ENCODE measurements at places on chromosomes 6 and 20. TPM values are rescaled to one million over a fixed set of nuclear protein-coding genes. Genes with fewer than 3 reads are reported as not detected.

GRCh38 chr6:155177363-155177961 lies 86.4 kb upstream of the CLDN20 start:
- DNase-seq = peak; percentile 78

DNA sequence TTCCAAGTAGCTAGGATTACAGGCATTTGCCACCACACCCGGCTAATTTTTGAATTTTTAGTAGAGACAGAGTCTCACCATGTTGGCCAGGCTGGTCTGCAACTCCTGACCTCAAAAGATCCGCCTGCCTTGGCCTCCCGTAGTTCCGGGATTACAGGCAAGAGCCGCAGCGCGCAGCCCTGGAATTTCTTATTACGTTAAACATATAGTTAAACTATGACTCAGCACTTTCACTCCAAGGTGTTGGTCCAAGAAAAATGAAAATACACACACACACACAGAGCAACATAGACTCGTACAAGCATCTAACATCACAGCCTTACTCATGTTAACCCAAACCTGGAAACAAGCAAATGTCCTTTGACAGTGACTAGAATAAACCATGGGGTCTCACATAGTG lies 663.9 kb downstream of the PRKN start:
- DNase-seq = no peak

DNA sequence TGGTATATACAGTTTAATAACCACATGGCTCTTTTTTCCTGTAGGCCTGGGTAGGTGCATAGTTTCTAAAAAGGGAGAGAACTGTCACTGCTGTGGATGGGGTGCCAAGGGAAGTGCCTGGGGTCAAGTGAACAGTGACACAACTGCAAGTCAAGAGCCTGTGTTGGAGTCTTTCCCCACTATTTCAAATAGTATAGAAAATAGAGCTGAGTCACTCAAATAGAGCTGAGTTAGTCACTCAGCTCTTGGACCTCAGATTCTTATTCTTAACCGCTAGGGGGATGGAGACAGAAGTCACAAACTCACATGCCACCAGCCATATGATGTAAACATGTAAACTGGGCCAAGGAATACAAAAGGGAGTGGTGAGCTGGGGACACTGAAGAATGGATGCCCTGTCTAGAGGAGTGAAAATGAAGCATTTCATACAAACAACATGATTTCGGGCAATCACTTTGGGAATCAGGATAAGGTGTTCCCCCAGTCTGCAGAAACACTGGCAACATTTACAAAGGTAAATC lies 2.1 kb downstream of the NQO2 start:
- DNase-seq = peak; percentile 54

DNA sequence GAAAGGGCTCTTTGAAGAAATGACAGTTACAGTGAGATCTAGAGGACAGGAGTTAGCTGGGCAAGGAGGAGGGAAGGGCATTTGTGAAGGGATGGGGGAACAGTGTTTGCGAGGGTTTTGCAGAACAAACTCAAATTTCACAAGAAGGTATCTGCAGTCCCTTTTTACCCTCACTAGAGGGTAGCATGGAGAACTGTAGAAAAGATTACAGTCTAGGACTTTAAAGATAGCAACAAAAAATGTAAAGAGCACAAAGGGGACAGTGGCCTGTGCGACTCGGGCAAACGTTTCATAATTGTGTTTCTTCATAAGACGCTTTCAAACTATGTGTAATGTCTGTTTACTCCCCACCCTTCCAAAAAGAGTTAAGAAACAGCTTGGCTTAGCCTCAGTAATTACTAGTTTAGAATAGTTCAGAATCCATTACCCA lies 21.2 kb upstream of the ASXL1 start:
- no peak for DNase-seq

- peak; percentile 81 for DNase-seq
Measured at GRCh38 chr6:90790058-90790457, 203.2 kb upstream of the MAP3K7 start.

DNA sequence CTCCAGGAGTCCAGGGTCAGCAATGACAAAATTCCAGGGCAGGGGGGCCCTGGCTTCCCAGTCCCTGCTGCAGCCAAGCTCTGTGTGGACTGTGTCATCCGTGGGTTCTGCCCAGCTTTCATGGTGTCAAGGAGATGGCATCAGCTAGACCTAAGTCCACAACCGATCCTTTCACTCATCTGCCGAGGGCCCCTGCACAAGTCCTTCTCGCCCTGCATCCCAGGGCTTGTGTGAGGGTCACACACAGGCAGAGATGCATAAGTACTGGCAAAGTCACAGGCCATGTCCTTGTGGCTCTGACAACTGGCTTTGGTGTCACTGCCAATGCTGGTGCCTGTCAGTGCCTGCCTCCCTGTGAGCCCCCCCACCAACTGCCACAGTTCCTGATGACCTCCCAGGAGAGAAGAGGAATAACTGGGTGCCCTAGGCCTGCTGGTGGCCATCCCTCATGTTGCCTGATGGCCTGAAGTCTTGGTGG lies 181.4 kb upstream of the CST7 start:
- DNase-seq = no peak

GRCh38 chr20:1225263-1225782 lies 521 bp upstream of the RAD21L1 start:
- DNase-seq = no peak

- no peak for DNase-seq
Measured at GRCh38 chr6:331622-332521, 39.6 kb downstream of the DUSP22 start.

GRCh38 chr6:113508249-113508648 lies 348.9 kb upstream of the MARCKS start:
- no peak for DNase-seq

- DNase-seq = no peak
Measured at GRCh38 chr6:126361832-126362440, 22.0 kb downstream of the CENPW start.

GRCh38 chr6:160202411-160202810 lies 56.2 kb downstream of the SLC22A2 start:
- DNase-seq = no peak

DNA sequence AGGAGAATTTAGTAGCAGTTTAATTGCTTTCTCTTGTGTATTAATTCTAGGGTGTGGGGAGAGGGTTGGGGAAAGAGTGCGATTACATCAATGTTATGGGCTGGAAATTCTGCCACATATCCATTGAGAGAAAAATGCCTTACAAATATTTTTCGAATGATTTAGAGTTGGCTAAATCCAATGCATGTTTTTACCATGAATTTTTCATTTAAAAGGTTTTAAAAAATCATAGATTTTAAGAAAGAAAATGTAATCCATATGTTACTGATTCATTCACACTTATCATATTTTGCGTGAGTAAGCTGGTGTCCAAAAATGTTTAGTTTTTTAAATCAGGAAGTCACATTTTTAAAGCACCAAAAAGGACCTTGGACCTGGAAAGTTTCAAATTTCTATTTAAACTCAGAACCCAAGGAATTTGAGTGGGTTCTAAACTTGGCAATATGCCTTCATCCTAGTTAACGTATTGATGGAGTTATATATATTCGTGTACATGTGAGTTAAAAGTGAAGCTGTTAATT lies 627.4 kb upstream of the CITED2 start:
- no peak for DNase-seq

DNA sequence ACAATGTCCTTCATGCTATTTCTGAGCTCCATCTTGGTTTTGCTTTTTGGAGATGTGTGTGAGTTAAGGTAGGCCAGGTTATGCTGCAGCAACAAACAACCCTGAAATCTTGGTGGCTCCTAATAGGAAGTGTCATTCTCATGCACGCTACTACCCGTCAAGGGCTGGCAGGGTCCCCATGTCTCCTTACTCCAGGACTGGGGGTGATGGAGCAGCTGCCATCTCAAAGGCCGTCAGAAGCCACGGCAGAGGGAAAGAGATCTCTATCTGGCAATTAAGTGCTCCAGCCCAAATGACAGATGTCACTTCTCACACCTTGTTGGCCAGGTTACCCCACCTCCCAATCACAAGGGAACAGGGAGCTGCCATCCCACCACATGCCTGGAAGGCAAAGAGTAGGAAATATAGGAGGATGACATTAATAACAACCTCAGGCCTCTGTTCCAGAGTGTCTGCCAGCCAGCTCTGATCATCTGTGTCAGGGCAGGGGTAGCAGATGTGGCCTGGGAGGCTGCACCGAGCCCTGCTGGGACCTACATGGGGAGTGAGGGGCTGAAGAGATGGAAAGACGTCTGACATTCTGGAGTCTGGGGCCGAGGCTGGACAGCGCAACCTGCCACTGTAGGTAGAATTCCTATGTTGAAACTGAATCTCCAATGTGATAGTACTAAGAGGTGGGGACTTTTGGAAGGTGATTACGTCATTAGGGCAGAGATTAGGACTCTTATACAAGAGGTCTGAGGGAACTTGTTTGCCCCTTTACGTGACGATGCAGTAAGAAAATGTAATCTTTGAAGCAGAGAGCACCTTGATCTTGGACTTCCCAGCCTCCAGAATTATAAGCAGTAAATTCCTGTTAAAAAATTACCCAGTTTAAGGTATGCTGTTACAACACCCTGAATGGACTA lies 4.8 kb upstream of the SDCBP2 start:
- DNase-seq = no peak

- no peak for DNase-seq
Measured at GRCh38 chr6:138999949-139000725, 12.1 kb upstream of the REPS1 start.

DNA sequence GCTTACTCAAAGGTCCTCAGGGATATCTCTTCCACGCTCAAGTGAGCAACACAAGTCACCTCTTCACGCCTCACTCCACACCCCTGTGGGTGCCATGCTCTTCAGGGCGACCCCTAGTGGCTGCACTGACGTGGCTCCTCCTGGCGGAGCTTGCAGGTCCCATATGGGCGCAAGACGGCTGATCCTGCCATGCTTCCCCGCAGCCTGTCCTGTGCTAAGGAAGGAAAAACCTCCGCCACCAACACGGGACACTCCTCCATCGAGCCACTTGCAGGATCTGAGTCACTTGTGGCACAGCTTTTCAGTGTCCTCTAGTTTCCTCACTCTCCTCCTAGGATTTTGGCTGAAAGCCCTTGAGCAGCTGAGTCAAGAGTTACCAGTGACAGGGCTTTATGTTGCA lies 90.7 kb downstream of the KHDC1L start:
- DNase-seq = no peak

DNA sequence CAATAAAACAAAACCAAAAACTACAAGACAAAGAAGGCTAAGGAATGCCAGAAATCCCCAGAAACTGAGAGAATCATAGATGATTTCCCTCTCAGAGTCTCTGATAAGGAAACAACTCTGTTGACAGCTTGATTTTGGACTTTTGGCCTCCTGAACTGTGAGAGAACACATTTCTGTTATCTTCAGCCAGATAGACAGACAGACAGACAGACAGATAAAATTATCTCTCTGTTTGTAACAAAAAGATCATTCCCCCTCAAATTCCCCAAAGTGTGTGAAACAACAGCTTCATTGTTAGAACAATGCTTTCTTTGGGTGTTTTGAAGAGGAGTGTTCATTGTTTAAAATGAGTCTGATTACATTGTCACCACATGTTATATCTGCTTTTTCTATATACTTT lies 148.2 kb downstream of the BCKDHB start:
- no peak for DNase-seq

GRCh38 chr20:58251348-58251978 lies 23.0 kb upstream of the ANKRD60 start:
- no peak for DNase-seq

DNA sequence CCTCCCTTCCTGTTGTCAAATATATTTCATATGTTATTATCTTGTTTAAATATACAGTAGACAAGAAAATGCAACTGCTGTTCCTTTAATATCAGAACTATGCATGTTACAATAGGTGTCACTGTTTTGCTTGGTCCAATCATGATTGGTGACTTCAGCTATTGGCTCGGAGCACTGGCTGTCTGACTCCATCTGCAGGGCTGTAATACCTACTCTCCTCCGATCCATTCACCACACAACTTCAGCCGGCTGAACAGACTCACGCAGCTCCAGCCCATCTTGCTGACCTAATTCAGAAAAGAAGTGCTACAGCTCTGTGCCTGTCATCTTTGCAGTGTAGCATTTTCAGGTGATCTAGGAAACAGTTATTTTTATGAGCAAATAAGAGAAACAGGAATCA lies at the start of gene BTBD3:
BTBD3 (plus strand) TSS at position 231 of the 400 bp plus-strand sequence. CDS start 383 bp downstream, outside the sequence.
- peak; percentile 59 for DNase-seq

GRCh38 chr6:37830225-37830624 lies 10.7 kb downstream of the ZFAND3 start:
- no peak for DNase-seq

- no peak for DNase-seq
Measured at GRCh38 chr6:16621002-16621401, 140.3 kb downstream of the ATXN1 start.

DNA sequence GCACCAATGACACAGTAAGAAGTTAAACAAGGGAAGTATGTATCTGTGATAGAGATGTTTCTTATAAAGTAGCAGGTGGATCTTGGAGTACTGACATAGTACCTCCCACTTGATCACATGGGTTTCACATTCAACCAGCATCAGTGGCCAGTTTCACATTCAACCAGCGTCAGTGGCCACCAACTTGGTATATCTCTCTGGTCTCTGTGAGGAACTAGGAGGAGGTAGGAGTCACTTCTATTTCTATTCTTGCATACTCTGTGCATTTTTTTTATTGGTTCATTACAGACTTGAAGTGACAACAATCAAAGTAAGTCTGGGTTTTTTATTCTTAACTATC lies 200.3 kb upstream of the SIM1 start:
- DNase-seq = no peak

DNA sequence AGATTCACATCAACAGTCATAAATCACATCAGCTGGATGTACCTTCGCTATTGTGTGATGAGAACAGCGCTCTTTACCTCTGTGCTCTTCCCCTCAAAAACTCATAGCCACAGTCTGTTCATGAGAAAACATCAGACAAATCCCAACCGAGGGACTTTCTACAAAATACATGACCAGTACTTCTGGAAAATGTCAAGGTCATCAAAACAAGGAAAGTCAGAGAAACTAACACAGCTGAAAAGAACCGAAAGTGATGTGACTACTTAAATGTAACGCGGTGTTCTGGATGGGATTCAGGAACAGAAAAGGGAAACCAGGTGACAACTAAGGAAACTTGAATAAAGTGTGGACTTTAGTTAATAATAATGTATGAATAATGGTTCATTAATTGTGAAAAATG lies 112.0 kb upstream of the CBLN4 start:
- DNase-seq = no peak

Gene F13A1
- total RNA-seq = 299 TPM

Gene ARFGEF3
- total RNA-seq = 4.6 TPM

Gene DLGAP4
- 12.5 TPM for total RNA-seq

Gene OLIG3
- total RNA-seq = not detected

Gene HCK
- 6.0 TPM for total RNA-seq

Gene EDN3
- 18.5 TPM for total RNA-seq

Gene MYLK4
- total RNA-seq = 5.1 TPM

Gene NTSR1
- total RNA-seq = 1.4 TPM

Gene BEND3
- 2.2 TPM for total RNA-seq

Gene NKAIN4
- total RNA-seq = not detected

Gene MAS1
- 1.7 TPM for total RNA-seq

Measured in umbilical cord (tissue), 2 donors.